Effector memory CD8-positive, alpha-beta T cell (primary cell): ENCODE measurements at places on chromosomes 12 and 14.

DNA sequence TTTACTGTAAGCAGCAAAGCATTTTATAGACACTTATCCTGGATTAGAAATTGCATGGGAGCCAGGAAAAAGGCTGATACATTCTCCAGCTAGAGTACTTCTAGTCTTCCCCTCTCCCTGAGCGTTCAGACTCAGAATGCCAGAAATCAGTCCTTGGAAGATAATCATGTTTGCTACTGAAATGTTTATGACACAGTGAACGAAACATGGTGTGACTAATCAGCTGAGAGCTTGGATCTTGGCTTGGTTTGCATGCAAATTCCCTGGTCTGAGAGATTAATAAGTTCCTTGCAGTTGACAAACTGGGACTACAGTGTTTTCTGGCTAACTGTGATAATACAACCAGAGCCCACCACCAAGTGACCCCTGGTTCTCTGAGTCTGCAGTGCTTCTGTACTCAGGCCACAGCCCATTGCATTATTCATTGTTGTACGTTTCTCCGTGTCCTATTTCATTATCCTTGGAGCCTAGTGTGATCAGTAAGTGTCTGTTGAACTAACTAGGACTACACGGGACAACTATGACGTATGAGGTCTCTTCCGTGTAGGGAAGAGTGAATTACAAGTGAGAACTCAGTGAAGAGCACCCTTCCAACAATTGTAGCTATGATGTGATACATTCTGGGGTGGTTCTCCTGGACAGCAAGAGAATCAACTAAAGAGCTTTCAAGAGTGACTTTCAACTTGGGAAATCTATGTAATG lies 34.6 kb upstream of the EVL start:
- no peaks in the 10 kb centered on the region for H3K36me3 ChIP-seq
- H3K27me3 ChIP-seq = no peaks in the 10 kb centered on the region
- H3K4me1 ChIP-seq = no peaks in the 10 kb centered on the region
- DNase-seq = no peak
- no peak overlapping the region for H3K4me3 ChIP-seq
- H3K27ac ChIP-seq = no peak overlapping the region

DNA sequence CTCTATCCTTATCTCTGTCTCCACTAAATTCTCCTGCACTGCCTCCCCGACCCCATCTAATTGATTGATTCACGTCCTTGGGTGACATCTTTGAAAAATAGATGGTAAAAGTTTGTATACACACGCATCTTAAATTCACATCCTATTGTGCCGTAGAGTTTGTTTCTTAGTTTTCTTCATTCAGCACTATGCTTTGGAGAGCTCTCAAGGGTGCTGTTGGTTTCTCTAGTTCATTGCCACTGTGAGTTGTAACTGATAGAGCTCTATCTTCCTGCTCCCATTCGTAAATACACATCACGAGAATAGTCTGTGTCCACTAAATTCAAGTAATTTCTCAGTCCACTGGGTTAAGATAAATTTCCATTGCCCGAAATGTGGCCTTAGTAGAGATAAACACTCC lies 1537.4 kb downstream of the AACS start:
- no peak for DNase-seq
- H3K4me3 ChIP-seq = no peak overlapping the region
- H3K36me3 ChIP-seq = no peaks in the 10 kb centered on the region
- no peaks in the 10 kb centered on the region for H3K27me3 ChIP-seq

GRCh38 chr12:51341251-51342007 lies 5.0 kb downstream of the CELA1 start:
- H3K36me3 ChIP-seq = peaks cover 2% of the 10 kb centered on the region
- no peaks in the 10 kb centered on the region for H3K27me3 ChIP-seq
- H3K4me3 ChIP-seq = peak overlapping the region; percentile 70
- DNase-seq = peak; percentile 69
- peak overlapping the region; percentile 46 for H3K27ac ChIP-seq
- H3K4me1 ChIP-seq = peaks cover 7% of the 10 kb centered on the region

DNA sequence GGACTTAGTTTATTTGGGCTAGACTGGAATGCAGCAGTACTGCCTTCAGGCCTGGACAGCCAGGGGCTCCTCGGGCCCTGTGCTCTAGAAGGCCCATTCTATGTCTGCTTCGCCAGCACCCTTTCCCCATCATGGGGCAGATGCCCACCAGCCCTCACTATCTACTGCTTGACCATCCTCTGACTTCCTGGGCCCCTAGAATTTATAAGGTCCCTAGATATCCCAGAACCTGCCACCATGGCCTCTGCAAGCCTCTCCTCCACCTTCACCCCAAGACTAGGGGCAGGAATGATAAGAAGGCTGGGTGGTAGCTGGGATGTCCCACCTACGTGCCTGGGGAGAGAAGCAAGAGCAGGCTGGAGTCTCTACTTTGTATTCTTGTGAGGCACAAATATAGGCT lies 58.8 kb upstream of the STRN3 start:
- H3K4me3 ChIP-seq = no peak overlapping the region
- no peaks in the 10 kb centered on the region for H3K4me1 ChIP-seq
- no peaks in the 10 kb centered on the region for H3K27me3 ChIP-seq

DNA sequence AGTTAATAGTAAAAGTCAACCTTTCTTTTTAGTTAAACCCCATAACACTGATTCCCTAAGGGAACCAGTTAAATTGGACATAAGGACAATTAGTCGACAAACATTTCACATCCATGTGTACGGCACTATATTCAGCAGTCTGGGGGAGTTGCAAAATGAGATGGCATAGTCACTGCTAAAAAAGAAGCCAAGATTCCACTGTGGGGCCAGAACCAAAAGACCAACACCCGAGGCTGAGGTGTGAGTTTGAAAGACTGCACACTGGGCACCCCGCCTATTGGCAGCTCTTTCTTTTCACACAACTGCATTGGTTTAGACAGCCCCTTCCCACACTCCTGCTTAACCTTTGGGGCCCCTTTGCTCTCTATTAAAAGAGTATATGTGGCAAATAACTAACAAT lies 16.7 kb downstream of the SETD3 start:
- H3K27me3 ChIP-seq = no peaks in the 10 kb centered on the region
- no peak overlapping the region for H3K27ac ChIP-seq
- peaks cover 42% of the 10 kb centered on the region for H3K4me1 ChIP-seq
- H3K4me3 ChIP-seq = no peak overlapping the region
- peaks cover 32% of the 10 kb centered on the region for H3K36me3 ChIP-seq
- DNase-seq = no peak
